AG04450 (cell line): ENCODE measurements at places on chromosomes 13 and 19. TPM values are rescaled to one million over a fixed set of nuclear protein-coding genes. Genes with fewer than 3 reads are reported as not detected.

- no peak for DNase-seq
Measured at GRCh38 chr19:15137777-15138176, 30.6 kb downstream of the SYDE1 start.

GRCh38 chr13:79516595-79516994, 35.6 kb downstream of the NDFIP2 start:
- DNase-seq = no peak

GRCh38 chr13:105047676-105048295, 1487.7 kb downstream of the EFNB2 start:
- no peak for DNase-seq

DNA sequence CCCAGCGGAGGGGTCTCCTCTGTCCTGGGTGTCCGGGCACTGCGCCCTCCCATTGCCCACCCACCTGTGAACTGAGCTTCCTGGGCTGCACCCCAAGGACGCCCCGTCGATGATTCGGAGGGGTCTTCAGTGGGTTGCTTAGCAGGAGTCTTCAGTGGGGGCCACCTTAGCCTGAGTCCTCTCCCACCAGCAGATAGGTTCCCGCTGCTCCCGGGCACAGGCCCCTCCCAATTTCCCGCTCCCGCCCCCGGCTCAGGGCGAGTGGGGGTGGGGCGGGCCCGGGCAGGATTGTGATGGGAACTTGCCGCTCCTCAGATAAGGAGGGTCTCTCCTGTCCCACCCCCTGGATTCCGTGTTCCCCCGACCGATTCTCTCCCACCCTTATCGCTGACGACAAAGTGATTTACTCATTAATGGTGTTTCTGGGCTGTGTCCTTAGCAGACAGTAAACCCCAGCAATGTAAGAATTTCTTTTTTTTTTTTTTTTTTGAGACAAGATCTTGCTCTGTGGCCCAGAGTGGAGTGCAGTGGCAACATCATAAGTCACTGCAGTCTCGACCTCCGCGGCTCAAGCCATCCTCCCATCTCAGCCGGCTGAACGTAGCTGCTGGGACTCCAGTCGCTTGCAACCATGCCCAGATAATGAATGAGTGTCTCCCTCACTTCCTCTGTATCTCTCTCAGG, 655 bp upstream of the S1PR5 start:
- no peak for DNase-seq

- no peak for DNase-seq
Measured at GRCh38 chr13:91534996-91535395, 136.6 kb downstream of the GPC5 start.

DNA sequence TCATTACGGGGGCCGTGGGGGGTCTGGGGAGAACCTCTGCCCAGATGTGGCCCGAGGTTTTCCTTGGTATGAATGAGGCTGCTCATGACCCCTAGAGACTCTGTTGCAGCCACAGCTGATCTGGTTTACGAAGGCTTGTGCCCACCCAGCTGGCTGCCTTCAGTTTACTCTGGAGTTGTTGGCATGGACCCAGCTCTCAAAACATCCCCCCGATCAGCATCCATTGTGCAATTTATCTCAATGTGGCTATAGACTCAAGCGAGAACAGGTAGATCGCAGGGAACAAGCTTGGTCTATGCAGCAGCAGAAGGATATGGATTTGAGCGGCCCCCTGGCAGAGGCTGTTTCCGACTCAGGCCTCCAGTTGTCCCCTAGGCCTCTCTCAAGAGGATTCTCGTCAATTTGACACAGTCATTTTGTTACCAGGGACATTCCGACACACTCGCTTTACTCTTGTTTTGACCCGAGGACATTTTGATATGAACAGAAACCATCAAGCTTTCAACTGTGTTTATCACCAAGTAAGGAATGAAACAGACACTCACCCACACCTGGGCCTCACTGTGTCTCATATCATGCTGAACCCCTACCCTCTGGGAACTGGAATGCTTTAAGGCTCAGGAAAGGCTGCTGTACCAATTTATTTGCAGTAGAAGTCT, 161.5 kb downstream of the KATNAL1 start:
- DNase-seq = no peak

DNA sequence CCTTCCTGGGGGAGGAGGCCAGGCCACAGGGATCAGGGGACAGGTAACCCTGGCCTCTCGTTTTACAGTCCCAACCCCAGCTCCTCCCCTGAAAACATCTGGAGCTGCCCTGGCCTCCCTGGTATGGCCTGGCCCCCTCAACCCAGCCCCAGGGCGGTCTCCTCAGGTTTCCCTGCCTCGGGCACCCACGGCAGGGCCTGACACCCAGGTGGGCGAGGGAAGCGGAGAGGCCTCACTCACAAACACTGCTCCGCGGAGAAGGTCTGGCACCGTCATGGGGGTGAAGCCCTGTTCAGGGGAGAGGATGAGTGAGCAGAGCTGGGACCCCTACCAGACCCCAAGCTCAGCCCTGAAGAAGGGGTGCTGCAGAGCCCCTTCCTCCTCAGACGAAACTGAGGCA, 6.5 kb upstream of the CCER2 start:
- no peak for DNase-seq

GRCh38 chr13:39281539-39282150, 243.4 kb downstream of the NHLRC3 start:
- DNase-seq = no peak

DNA sequence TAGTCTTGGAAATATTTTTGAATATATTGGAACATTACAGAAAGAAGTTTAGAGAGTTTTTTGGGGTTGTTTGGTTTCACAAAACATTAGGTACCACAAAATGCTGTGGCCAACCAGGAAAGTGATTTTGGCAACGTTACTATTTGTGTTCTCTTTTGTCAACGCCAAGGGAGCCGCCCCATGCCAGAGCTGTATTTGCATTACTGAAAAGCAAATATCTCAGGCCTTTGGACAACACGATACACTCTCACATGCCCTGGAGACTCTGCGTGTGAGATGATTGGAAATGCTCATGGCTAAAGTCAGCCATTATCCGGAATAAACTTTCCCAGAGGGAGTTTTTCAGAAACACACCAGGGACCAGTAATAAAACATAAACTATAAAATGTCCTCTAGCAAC, 324.6 kb downstream of the SHISA2 start:
- DNase-seq = no peak

DNA sequence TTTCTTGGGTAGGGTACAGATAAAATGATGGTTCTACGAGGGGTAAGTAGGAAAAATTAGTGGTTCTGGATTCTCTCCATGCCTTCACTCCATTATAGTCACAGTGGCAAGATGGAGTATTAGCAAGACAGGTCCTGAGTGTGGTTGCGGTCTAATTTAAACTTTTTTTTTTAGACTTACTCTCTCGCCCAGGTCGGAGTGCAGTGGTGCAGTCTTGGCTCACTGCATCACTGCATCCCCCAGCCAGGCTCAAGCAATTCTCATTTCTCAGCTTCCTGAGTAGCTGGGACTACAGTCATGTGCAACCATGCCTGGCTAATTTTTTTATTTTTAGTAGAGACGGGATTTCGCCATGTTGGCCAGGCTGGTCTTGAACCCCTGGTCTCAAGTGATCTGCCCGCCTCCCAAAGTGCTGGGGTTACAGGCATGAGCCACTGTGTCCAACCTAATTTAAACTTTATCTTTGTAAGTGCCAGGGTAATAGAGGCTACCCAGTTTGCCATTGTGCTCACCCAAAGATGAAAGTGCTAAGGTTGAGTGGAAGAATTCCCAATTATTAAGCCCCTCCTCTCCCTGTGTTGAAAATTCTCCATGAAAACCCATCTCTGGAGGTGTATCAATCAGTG, 135.6 kb downstream of the TM9SF2 start:
- DNase-seq = no peak

- DNase-seq = no peak
Measured at GRCh38 chr13:74868049-74868448, 613.9 kb downstream of the TBC1D4 start.

DNA sequence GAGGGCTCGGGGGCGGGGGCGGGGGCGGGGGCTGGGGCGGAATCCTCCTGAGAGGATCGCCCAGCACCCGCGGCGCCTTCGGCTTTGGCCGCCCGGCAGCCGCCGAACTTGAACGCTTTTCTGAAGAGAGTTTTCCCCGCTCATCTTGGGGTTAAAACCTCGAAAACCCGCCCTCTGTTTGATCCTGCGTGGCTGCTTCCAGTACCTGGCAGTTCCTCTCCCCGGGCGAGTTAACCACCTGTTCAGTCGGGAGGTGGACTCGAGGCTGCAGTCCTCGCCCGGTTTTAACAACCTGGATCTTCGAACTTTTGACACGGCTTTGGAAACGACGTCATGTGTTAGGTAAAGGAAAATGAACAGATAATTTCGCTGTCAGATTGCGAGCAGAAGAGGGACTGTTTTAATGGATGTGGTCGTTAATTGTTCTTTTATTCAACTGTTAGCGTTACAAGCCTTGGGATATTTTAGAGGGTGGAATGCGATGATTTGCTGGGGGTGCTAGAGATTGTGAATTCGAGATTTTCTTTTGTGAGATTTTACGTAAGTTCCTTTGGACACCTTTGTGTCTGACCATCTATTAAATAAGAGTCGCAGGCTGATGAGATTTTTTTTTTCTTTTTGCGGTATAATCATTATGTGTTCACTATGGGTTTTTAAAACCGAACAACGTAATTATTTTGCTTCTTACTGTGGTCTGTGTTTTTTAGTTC, 1.0 kb downstream of the FNDC3A start:
- no peak for DNase-seq

- DNase-seq = no peak
Measured at GRCh38 chr19:39372941-39373340, 18.0 kb downstream of the PAF1 start.

GRCh38 chr19:6065685-6066374, 44.5 kb downstream of the RFX2 start:
- DNase-seq = no peak

DNA sequence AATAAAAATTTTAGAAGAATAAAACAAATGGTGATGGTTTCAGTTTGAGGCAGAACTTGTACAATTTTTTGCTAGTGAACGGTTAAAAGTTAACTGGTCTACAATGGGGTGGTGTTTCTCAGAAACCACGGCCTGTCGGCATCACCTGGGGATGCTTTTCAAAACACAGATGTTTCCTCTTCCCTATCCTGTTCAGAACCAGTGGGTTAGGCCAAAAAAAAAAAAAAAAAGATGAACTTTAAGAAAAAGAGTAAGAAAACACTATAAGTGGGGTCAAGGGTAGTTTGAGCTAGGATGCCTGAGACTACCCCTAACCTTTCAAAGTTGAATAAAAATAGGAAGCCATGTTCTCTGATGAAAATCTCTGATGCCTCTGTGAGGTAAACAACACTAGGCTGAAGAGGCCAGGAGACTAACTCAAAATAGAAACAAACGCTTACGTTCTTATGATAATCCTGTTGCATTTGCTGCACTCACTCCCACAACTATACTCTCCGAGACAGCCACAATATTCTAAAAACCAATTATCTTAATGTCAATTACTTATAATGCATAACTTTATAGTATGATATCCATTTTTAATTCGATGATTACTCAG, 3.3 kb downstream of the MTIF3 start:
- no peak for DNase-seq

DNA sequence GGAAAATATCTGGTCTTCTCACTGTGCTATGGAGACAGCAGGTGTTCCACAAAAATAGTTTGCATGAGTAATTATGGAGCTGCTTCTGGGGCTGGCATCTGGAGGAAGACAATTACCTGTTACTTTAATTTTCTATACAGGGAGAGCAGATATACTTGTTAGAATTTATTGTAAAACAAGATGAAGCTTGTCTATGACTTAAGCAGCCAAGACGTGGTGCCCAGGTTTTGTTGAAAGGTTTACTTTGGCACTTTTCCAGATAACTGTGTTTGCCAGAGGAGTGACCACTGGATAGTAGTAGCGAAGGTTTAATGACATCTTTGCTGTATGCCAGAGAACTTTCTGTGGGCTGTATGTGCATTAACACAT, 134.5 kb upstream of the KL start:
- DNase-seq = no peak

- DNase-seq = peak; percentile 81
Measured at GRCh38 chr19:45423589-45424190, at the start of gene ERCC1. TSS of gene ERCC1 (minus strand) at chr19:45423917. CDS start at chr19:45423374, 543 bp downstream.

GRCh38 chr19:1551068-1552040, 16.8 kb downstream of the MEX3D start:
- DNase-seq = no peak

DNA sequence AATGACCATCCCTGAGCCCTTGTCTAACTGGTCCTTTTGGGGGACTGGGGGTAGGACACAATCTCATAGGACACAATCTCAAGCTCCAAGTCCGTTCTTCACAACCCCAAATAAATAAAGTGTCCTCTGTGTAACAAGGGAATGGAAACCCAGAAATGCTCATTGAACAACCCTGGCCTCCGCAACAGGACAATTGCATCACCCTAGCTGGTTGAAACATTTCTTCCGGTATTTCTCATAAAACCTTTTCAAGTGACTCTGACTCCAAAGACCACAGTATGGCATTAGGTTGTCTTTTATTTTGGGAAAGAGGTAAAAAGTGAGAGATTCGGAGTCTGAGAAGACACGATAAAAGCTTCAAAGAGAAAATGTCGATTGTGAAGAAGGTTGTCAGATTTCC, 186.6 kb downstream of the ZNF536 start:
- no peak for DNase-seq

DNA sequence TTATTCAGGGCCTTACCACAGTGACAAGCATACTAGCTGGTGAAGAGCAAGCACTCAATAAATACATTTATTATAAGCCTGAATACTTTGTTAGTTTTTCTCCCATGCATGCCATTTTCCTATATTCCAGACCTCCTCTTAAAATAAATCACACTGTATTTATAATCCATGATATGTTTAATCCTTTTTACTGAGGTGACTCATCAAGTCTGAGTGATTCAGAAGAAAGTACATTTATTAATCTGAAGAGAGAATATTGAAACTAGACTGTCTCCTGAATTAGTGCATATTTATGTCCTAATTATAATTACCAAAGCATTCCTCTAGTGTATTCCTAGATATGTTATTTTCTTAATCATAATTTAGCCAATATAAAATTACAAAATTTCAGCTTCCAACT, 323.3 kb downstream of the NALCN start:
- DNase-seq = no peak

DNA sequence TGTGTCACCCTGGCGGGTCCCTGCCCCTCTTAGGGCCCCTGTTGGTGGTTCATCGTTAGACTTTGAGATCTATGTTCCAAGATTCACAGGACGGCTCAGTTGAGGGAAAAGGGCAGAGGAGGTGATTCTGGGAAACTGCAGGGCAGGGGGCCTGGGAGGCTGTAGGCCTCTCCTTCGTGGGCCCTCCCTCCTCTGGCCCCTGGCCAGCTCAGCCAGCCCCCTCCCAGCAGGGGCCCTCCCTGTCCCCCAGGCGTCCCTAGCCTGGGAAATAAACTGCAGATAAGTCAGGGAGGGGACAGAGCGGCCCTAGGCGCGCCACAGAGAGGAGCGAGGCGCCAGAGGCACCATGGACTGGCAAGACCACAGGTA, 6.5 kb downstream of the HIF3A start:
- DNase-seq = no peak

The KRTDAP gene
- not detected in 2 replicates for polyA plus RNA-seq

The ZNF823 gene
- 2.6 and 3.8 TPM in 2 replicates for polyA plus RNA-seq

The NCR1 gene
- not detected in 2 replicates for polyA plus RNA-seq

The ZNF420 gene
- polyA plus RNA-seq = 4.2 and 5.9 TPM in 2 replicates

The LILRB5 gene
- not detected in 2 replicates for polyA plus RNA-seq

The ZSCAN4 gene
- not detected in 2 replicates for polyA plus RNA-seq

The ATP7B gene
- 1.6 and 1.8 TPM in 2 replicates for polyA plus RNA-seq

The GRAMD1A gene
- 53.2 and 57.7 TPM in 2 replicates for polyA plus RNA-seq

The NLRP7 gene
- polyA plus RNA-seq = not detected in 2 replicates

The LRCH1 gene
- 16.5 and 17.4 TPM in 2 replicates for polyA plus RNA-seq

The MYO16 gene
- polyA plus RNA-seq = 0.02 TPM in 2 replicates

The SIGLEC5 gene
- not detected in 2 replicates for polyA plus RNA-seq

The HIPK4 gene
- polyA plus RNA-seq = 0.09 and 0.11 TPM in 2 replicates

The WDR18 gene
- 24.5 and 36.3 TPM in 2 replicates for polyA plus RNA-seq

The LILRA2 gene
- polyA plus RNA-seq = not detected in 2 replicates
